ENCODE measurements at places on chromosomes 7 and 10. TPM values are rescaled to one million over a fixed set of nuclear protein-coding genes. Genes with fewer than 3 reads are reported as not detected.

DNA sequence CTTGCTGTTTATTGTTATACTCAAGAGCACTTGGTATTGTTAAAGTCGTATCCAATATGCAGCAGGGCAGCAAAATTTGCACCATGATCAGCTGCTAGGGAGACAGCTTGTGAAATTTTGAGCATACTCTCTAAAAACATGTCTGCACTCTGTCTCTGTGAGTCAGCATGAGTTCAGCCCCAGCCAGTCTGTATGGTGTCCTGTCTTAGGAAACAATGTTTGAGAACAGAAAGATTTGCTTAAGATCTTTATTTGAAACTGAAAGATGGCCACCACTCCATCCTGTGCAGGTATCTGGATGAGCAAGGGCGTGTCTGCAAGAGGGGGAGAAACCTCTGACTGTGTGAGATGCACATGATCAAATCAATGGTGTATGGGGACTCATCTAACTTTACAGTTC is 97.1 kb downstream of the GNAI1 start:
- no peak for DNase-seq

DNA sequence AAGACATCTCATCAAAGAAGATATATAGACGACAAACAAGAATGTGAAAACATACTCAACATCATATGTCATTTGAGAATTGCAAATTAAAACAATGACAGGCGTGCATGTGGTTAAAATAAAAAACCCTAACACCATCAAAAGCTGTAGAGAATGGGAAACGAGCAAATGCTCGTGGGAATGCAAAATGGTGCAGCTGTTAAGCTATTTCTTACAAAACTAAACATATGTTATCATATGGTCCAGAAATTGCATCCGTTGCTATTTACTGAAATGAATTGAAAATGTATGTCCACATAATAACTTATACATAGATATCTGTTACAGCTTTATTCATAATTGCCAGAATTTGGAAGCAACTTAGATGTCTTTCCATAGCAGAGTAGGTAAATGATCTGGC is 574.4 kb downstream of the TNS3 start:
- DNase-seq = no peak

DNA sequence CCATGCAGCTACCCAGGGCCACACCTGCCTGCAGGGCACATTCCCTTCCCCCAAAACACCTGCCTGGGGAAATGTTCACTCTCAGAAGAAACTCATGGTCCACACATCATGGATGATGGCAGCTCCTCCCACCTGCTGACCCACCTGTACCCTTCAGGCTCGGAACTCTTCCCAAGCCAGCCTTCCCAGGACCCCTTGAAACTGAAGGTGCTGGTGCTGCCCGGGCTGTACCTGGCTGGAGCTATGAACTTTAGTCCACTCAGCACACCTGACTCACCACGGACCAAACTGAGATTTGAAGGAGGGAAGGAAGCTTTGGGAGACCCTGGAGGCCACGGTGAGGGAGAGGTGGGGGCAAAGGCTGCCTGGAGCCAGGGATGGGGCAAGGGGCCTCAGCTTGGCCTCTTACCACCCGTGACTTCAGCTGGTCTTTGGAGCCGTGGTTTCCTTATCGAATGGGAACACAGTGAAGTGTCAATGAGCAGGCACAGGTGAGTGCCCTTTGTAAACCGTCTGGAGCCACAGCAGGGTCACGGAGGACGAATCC is 30.1 kb upstream of the INPP5A start:
- no peak for DNase-seq

GRCh38 chr7:19128856-19129255 is 11.4 kb upstream of the TWIST1 start:
- DNase-seq = no peak

- DNase-seq = no peak
Measured at GRCh38 chr7:146764458-146764857, 647.9 kb downstream of the CNTNAP2 start.

GRCh38 chr7:143953421-143953820 is 1.2 kb upstream of the OR2F1 start:
- DNase-seq = no peak

Gene TMEM229A
- total RNA-seq = not detected
